KBM-7 (cell line): ENCODE measurements at places on chromosomes 4 and X.

DNA sequence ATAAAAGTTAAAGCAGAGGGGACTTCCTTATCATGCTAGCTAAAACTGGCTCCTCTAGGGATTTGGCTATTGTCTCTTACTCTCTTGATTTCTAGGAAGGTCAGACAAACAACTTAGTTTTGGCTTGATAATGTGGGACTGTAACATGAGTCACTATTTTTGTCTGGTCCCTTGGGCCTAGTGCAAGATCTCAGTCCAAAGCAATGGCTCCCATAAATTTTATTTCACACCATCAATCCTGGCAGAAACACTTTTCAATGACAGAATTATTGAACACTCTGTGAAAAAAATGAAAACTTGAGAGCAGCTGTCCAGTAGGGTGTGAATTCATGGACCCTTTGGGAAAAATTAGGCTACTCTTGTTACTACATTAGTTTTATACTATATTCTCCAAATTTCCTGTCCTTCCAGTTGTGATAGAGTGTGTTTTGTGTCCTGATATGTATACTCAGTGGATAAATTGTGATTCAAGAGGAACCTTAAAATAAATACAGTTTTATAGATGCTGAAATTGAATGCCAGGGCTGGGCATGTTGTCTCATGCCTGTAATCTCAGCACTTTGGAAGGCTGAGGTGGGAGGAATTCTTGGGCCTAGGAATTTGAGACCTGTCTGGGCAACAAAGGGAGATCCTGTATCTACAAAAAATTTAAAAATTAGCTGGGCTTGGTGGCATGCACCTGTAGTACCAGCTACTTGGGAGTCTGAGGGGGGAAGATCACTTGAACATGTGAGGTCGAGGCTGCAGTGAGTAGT, 10.8 kb upstream of the SNCA start:
- no peak for DNase-seq

GRCh38 chr4:188130355-188130754, 8.9 kb upstream of the TRIML1 start:
- no peak for DNase-seq

DNA sequence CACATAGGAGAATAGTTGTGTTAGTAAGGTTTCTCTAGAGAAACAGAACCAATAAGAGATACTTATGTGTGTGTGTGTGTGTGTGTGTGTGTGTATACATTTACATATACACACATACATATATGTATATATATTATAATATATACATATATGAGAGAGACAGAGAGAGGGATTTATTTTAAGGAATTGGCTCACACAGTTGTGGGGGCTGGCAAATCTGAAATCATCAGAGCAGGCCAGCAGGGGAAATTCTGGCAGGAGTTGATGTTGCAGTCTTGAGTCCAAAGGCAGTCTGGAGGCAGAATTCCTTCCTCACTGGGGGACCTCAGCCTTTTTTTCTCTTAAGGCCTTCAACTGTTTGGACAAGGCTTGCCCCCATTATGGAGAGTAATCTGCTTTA, 38.6 kb upstream of the NHS start:
- no peak for DNase-seq

DNA sequence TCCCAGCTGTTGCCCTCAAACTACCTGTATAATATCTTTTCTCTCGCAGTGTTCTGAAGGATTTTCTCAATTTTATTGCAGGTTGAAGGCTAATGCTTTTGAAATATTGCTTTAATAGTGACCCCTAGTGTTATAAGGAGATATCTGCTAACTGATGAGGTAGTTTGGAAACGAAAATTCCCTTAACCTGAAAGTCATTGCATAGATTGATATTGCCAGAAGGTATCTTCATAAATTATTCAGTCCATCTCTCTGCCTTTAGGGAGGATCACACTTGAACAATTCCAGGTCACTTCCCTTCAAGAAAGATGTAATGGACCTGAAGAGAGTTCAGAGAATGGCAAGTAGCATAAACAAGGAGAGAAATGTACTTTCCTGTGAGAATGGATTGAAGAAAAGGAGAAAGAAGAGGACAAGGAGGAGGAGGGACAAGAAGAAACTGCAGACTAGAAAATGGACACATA, 44.1 kb downstream of the TIGD4 start:
- peak; percentile 43 for DNase-seq

DNA sequence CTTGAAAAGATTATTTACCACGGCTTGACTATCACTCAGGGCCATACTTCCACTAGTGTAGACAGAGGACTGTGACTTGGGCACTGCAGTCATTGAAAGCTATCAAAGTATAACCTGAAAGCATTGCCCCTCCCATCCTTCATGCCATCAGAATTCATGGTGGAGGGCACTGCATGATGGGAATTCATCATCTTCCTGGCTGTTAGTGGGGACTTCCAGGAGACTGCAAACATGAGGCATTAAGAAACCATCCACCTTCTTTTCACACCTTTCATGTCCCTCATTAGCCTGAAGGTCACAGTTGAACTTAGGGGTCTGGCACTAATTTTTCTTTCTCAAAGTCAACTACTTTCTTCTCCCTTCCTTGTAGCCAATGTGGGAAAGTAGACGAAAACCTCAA, 25.8 kb downstream of the VSIG4 start:
- DNase-seq, result no peak

DNA sequence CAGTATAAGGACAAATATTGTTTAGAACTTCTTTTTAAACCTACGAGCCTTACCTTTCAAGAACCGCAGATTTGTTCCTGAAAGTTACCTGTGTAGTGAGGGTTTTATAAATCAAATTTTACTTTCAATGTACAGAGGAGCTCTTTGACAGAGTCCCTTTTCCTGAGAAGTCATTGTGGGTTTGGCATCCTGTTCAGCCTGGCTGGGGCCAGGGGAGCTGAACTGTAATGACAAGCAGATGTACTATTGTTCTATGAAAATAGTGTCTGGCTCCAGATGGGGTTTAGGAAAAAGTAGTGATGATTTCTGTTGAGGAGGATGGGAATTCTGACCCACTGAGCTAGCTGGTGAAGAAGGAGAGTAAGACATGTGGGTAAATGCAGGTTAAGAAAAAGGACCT, 196.2 kb upstream of the PGRMC2 start:
- DNase-seq, result no peak
